ENCODE measurements at places on chromosomes 5 and 9.

- DNase-seq, result no peak
Observed at GRCh38 chr9:4902135-4902475, 83.0 kb upstream of the JAK2 start.

GRCh38 chr9:121288673-121289025 lies 20.7 kb downstream of the GSN start:
- DNase-seq, result no peak

- DNase-seq, result no peak
Observed at GRCh38 chr5:53418826-53419658, 61.4 kb upstream of the FST start.

DNA sequence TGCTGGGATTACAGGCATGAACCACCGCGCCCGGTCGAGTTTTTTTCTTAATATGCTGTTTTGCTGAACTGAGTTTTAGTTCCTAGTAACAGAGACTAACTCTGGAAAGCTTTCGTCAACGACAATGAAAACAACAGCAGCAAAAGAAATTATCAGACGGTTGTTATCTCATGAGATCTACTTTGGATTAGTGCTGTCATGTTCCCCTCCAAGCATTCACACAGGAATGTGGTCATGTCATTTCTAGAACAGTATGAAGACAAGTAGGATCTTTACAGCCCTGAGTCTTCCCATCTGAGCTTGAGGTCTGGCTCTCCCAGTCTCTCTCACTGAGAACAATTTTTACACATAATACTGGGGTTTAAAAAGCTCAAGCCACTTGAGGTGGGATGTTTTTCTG lies 4.0 kb upstream of the ANKRD33B start:
- no peak for DNase-seq

- DNase-seq, result no peak
Observed at GRCh38 chr9:4997631-4998030, 12.6 kb downstream of the JAK2 start.

GRCh38 chr5:116740771-116741170 lies 166.1 kb upstream of the SEMA6A start:
- DNase-seq, result no peak

- no peak for DNase-seq
Observed at GRCh38 chr5:90279091-90279490, 130.5 kb downstream of the CETN3 start.

DNA sequence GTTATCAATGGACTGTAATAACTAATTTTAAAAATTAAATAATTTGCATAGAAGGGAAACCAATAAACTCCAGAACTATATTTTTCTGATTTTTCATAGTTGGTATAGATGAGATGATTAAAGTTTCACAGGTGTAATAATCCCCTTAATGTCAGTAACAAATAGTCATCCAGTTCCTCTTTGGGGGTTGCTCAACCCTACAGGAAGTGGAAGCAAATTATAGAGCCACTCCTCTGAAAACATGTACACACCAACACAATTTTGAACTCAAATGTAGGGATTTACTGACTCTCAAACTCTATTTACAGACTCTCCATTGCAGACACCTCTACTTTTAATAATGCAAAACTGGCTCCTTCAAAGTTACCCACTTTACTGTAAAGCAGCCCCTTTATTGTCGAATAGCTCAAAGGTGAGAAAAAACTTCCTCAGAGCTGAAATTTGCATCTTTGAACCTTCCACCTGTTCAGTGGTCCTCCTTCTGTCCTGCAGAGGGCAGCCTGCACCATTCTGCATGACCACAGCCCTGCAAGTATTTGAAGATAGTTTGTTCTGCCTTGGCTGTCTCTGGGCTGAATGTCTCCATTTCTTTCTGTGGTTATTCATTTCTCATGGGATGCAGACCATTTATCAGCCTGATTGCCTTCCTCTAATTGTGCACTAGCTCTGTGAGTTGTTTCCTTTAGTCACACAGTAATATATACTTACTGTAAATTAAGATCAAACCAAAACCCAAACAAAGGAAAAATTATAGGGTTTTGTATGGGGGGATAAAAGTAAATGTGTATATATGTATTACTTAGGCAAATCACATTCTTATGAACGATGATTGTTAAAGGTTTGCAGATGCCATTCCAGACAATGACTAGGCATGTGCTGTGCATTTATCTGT lies 383.2 kb upstream of the SGCD start:
- DNase-seq, result peak; percentile 76
